ENCODE measurements at places on chromosomes 3 and 15. TPM values are rescaled to one million over a fixed set of nuclear protein-coding genes. Genes with fewer than 3 reads are reported as not detected.
A peak's percentile ranks its signal among the peaks of the same experiment; 100 is the strongest.

The CD96 gene
- total RNA-seq: not detected

- peak; percentile 19 for DNase-seq
Observed at GRCh38 chr3:75332794-75333193, 331.3 kb upstream of the FRG2C start.

GRCh38 chr15:31311735-31312619 lies 14.7 kb upstream of the KLF13 start:
- no peak for DNase-seq

DNA sequence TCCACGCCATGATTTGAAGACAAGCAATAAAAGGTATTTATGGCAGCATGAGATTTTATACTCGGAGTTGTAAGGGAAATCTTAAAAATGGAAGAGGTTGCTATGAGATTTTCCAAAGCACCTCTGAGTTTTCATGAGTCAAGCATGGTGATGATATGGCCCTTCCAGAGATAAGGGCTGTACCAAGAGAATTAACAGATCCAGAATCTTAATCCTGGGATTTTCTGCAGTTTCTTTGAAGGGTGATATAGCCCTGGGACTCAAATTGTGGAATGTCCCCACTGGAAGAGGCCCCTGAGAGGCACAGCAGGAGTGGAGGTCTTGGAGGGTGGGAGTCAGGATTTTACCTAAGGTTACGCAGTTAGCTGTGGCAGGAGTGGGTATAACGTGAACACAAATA lies 243.3 kb downstream of the ZNF621 start:
- DNase-seq: no peak

DNA sequence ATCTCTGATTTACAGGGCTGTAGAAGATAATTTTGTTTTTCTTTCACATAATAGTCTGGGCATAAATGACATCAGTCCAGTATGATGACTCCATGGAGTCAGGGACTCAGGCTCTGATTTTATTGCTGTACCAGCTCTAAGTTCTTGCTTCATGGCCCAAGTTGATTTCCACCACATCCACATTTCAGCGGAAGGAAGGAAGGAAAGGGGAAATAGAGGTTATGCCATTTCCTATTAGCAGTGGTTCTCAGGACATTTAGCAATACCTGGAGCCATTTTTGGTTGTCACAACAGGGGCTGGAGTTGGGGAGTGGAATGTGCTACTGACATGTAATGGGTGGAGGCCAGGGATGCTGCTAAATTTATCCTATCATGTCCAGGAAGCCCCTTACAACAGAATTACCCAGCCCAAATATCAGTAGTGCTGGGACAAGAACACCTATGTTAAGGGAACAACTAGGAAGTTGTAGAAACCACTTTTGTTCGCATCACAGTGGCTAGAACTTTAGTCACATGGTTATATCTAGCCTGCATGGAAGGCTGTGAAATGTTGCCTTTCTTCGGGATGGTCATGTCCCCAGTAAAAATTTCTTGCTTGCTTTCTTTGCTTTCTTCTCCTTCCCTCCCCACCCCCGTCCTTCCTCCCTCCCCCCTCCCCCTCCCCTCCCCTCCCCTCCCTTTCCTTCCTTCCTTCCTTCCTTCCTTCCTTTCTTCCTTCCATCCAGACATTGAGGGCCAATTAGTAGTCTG lies 42.1 kb downstream of the OXSR1 start:
- no peak for DNase-seq

DNA sequence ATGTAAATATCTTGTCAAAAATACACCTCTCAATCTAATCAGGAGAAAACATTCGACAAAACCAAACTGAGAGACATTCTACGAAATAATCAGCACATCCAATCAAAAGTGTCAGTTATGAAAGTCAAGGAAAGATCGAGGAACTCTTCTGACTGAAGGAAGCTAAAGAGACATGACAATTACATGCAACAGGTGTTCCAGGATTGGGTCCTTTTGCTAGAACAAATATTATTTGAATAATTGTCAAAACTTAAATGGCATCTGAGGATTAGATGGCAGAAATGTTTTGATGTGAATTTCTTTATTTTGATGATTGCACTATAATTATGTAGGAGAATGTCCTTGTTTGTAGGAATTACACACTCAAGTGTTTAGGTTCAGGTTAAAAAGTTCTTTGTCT lies 124.1 kb upstream of the HES1 start:
- no peak for DNase-seq

The SEMA3G gene
- total RNA-seq: 30.5 TPM

DNA sequence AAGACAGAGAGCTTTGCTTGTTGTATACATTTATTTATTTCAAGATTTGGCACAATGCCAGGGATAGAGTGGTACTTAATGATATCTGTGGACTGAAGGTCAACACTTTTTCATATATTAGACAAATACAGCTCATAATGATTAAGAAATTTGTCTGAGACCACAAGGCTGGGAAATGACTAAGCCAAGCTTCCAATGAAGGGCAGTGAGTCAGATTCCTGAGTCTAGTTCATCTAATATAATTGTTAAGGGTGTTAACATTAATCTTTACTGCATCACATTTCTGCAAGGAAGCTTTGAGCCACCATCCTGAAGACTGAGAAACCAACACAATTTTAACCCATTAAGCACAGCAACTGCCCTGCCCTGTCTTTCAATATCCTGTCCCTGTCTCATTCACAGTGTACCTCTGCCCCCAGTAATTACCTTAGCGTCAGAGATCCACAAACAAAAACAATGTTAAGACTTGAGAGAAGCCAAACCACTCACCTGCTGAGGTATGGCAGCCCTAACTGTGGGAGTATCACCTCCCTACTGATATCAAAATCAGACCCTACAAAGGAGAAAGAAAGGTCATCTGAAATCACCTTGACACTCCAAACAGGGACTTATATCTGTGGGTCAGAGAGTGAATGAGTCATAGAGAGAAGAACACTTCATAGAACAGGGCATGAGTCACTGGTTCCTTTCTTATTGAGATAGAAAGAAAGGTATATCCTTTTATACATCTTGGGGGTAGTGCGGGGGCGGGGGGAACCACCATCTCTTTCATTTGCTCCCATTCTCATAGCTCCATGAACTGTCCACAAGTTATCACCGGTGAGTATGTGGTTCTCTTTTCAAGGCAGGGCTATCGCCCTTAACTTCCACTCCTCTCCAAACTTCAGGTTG lies 74.7 kb downstream of the MAGI1 start:
- DNase-seq: peak; percentile 95

The CFAP100 gene
- total RNA-seq: not detected

GRCh38 chr3:133890972-133891644 lies 4.6 kb downstream of the RAB6B start:
- no peak for DNase-seq

The CLDN11 gene
- total RNA-seq: 27.6 TPM

- DNase-seq: no peak
Observed at GRCh38 chr3:8891303-8891702, 72.0 kb downstream of the RAD18 start.

DNA sequence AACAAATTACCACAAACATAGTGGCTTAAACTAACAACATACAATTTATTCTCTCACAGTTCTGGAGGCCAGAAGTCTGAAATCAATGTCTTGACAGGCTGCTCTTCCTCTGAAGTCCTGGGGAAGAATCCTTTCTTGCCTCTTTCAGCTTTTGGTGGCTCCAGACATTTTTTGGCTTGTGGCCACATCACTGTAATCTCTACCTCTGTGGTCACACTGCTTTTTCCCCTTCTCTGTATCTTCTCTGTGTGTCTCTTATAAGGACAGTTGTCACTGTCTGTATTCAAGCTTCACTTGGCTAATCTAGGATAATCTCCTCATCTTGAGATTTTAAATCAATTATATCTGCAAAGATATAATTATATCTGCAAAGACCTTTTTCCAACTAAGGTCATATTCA lies 80.3 kb upstream of the ABHD2 start:
- DNase-seq: no peak

GRCh38 chr15:29242456-29243242 lies 27.0 kb downstream of the NSMCE3 start:
- no peak for DNase-seq

GRCh38 chr3:11553436-11554235 lies 90.1 kb downstream of the VGLL4 start:
- no peak for DNase-seq

DNA sequence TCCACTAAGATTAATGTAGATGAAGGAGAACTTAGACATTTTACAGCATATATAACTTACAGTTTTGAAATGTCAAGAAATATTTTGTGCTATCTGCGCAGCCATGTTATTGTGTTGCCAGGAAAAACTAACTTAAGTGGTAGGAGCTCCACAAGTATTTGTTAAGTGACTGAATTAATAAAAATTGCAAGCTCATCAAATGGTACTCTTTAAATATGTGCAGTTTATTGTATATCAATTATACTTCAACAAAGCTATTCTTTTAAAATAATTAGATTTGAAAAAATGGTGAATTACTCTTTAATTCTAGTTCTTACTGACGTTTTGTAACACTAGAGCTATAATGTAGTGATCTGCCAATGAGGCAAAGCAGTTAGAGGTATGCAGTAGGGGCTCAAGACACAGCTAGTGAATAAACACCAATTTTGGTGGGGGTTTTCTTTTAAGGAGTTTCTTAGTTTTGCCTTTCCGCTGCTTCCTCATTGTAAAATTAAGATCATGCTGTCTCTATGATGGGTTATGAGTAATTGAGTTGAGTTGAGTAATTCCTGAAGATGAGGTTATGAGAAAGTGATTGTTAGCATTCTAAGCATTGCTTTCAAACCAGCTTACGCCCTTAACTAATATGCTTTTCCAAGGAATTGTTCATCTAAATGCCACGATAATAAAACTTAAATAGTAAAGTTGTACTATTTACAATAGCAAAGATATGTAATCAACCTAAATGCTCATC lies 10.9 kb upstream of the LXN start:
- DNase-seq: peak; percentile 19

DNA sequence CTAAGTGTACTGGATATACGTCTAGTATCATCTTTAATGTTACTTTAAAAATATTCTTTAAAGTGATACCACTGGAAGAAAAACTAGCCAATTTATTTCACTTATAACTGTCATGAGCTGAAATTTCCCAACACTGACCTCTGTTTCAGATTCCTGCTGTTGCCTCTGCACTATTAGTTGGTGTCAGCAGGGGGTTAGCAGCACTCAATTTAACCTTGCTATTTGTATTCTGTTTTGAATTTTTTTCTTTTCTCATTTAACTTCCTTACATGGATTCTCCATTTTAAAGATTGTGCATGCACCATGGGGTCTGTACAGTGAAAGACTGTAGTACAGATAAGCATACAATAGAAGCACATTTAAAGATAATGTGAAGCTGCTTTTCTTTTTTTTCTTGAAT lies 169.2 kb downstream of the UBE2E2 start:
- DNase-seq: no peak

DNA sequence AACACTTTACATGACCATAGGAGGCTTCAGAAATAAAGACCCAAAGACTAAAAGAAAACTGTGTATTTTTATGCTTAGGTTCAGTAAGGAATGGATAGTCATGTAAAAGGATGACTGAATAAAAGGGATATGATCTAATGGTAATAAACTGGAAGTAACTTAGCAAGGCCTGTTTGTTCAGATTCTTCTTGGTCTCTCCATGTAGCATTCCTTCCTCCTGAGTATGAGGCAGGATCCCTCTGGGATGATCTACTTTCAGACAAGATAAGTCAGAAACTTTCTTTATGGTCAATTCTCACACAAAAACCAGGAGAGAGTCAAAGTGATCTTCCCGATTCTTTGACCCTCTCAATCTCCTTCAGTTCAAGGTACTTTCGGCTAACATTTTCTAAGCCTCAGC lies 340.8 kb upstream of the DCBLD2 start:
- DNase-seq: no peak

DNA sequence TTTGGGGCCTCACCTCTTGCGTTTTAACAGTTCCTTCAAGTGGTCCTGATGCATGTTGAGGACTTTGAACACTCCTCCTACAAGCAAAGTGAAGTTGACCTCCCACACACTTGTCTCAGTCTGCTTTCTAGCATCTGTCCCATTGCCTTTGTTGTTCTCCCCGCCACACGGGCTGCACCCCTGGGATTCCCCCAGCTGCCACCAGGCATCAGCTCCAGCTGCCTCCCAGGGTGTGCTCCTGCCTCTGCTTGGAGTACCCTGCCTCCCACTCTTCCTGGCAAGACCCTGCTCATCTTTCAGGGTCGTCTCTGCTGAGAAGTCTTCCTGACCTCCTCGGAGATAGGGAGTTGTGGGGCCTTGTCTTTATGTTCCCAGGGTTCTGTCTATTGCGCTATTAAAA lies 52.2 kb downstream of the IGF1R start:
- no peak for DNase-seq

- no peak for DNase-seq
Observed at GRCh38 chr15:87212041-87212440, 1044.5 kb downstream of the NTRK3 start.

DNA sequence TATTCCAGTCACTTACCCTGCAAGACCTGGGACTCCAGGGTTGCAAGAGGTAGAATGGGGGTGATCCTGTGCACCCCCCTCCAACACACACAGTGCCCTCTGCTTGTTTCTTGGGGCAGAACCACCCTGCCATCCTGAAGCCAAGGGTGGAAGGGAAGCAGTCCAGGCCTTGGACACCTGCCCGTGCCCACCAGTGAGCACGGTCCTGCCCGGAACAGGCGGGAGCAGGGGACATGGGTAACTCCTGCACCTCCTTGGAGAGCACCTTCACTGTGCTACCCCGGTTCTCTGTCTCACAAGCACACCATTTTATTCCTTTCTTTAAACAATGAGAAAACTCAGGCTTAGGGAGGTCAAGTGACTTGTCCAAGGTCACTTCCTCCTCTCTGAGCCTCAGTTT lies 57.0 kb downstream of the SLC6A6 start:
- DNase-seq: no peak

The DPPA2 gene
- not detected for total RNA-seq

- DNase-seq: peak; percentile 45
Observed at GRCh38 chr3:157174290-157174648, 14.3 kb upstream of the CCNL1 start.

The TM6SF1 gene
- 30.9 TPM for total RNA-seq

- no peak for DNase-seq
Observed at GRCh38 chr3:4528819-4529600, 35.9 kb downstream of the ITPR1 start.

- no peak for DNase-seq
Observed at GRCh38 chr3:143963946-143964345, 7.7 kb upstream of the DIPK2A start.

The SSUH2 gene
- total RNA-seq: not detected

The OXSR1 gene
- 32.1 TPM for total RNA-seq

The TMCO5A gene
- total RNA-seq: not detected

- DNase-seq: no peak
Observed at GRCh38 chr15:52784799-52785671, 5.1 kb downstream of the ONECUT1 start.

- no peak for DNase-seq
Observed at GRCh38 chr3:118946449-118946848, 88.2 kb downstream of the IGSF11 start.

The KNG1 gene
- not detected for total RNA-seq

The CACNA1D gene
- not detected for total RNA-seq

GRCh38 chr3:59992578-59992977 lies 942.8 kb upstream of the CFAP20DC start:
- DNase-seq: no peak

All from lung microvascular endothelial cell (primary cell).